ENCODE measurements at places on chromosomes 11 and 22.

DNA sequence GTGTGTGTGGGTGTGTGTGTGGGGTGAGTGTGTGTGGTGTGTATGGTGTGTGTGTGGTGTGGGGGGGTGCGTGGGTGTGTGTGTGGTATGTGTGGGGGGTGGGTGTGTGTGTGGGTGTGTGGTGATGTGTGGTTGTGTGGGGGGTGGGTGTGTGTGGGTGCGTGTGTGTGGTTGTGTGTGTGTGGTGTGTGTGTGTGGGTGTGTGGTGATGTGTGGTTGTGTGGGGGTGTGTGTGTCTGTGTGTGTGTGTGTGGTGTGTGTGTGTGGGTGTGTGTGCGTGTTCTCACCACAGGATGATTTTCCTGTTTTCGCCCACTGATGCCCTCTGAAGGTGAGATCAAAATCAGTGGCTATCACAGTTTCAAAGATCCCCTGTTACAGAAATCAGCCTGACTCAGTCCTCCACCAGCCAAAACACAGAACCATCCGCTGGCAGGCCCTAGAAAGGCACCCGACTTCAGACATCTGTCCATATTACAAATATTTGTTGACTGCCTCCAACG is 24.7 kb downstream of the CPT1A start:
- peak; percentile 9 for DNase-seq

DNA sequence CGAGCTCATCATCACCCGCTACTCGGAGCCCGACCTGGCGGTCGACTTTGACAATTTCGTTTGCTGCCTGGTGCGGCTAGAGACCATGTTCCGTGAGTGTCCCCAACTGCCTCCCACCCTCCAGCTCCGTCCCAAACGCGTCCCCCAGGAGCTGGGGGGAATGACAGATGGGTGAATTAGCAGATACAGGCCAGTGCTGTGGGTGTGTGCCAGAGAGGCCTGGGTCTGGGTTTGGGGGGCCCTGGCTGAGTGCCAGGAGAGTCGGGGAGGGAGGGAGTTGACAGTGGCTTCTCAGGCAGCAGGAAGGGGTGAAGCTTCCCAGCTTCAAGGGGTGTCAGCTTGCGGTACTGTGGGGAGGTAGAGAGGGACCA is 28.6 kb downstream of the CAPN1 start:
- DNase-seq = no peak

GRCh38 chr11:99920956-99921355 is 766.1 kb upstream of the ARHGAP42 start:
- DNase-seq = no peak

DNA sequence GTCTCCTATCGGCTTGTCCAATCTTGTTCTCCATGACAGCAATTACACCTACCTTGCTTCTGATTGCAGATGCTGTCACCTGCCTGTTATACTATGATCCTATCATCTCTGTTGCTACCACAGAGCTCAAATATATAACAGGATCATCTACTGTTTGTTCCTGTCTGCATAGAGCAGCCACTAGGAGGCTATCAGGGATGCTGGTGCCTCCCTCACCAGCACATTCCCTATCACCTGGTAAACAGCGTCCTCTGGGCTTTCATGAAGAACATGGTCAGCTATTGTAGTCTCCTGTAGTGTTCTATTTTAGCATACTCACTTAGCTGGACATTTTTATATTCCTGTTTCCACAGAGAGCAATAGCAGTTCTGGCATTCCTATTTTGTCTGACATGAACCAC is 87.8 kb upstream of the FAT3 start:
- DNase-seq = no peak

DNA sequence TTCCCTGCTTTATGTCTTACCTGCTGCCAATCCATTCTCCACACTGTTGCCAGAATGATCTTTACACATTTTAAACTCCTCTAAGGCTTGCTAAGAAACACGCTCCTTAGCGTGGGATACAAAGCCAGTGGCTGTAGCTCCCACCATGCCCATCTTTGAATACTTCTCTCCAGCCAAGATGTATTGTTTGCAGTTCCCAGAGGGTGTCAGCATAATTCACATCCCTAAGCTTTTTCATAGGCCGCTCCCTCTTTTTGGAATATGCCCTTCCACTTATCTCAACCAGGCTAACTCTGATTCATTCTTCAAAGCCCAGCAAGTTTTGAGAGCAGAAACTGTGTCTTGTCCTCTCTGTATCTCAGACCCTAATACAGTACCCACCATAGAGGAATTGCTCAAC is 8.1 kb upstream of the UPK2 start:
- no peak for DNase-seq

DNA sequence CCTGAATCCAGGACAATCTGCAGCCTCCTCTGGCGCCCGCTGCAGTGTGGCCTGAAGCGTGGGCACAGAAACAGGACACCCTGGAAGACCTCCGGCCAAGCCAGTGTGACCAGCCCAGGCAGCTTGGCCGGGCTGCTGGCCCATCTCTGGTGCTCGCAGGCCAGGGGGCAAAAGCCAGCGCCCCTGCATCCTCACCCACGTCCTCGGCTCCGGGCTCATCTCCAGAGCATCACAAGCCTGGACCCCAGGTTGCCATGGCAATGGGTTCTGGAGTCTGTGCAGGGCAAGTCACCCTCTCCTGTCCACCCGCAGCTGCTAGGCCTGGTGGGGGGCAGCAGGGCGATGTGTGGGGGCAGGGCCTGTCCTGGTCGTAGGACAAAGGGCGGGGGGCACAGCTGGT is 9.3 kb upstream of the PDGFB start:
- no peak for DNase-seq

GRCh38 chr11:64237484-64237951 is 3.1 kb downstream of the VEGFB start:
- DNase-seq = no peak

GRCh38 chr11:98260983-98261382 is 759.8 kb upstream of the CNTN5 start:
- DNase-seq = no peak

GRCh38 chr11:62536301-62536957 is 10.2 kb downstream of the AHNAK start:
- no peak for DNase-seq

- no peak for DNase-seq
Measured at GRCh38 chr11:121460941-121461514, 8.3 kb upstream of the SORL1-AS1 start.

GRCh38 chr11:35474688-35475087 is 50.7 kb downstream of the PAMR1 start:
- no peak for DNase-seq

DNA sequence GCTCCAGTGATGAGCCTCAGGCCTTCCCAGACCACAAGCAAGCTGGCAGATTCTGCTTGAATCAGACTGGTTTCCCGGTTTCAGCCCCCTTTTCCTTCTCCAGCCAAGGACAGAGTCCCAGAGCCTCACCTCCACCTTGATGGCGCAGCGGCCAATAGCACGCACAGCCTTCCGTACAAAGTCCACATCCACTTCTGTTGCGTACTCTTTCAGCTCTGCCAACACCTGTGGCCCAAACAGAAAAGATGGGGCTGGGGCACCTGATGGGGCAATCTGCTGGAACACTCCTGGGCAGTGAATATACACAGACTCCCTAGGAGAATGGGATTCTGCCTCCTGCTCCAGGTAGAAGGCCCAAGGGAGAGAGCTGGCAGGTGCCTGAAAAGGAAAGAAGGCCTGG is 35.5 kb upstream of the RASL10A start:
- DNase-seq = no peak

DNA sequence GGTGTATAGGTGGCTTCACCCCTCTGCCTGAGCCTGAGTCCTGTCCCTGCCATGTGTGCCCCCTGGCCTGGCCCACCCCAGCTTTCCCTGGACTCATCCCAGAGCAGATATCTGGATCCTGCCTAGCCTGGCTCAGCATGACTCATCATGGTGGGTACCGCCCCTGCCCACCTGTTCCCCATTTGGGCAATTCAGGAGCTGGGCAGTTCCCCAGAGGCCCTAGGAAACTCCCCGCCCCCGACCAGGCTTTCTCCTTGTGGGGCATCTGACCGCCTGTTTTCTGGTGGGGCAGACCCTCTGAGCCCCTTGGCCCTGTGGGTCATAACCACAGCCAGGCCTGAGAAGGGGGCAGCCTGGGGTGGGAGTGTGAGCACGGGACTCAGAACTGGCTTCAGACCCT is 4.4 kb downstream of the TSPO start:
- DNase-seq = no peak

- no peak for DNase-seq
Measured at GRCh38 chr11:131611322-131611721, 240.9 kb downstream of the NTM start.

DNA sequence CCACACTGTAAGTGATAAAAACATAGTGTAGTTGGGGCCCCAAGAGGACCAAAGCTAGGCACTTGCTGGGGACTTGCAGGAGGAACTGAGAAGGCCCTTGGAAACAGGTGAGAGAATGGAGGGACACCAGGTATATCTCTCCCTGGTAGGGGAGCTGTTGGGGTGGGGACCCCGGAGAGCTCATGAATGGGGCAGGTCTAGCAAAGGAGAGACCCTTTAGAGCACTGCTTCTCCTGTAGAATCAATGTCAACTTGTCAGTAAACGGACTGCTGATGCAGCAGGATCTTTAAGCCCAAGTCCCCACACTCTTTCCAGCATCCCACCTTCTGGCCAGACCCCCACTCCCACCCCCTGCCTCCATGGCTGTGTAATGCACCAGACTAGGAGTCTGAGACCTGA is 109.6 kb upstream of the THY1 start:
- DNase-seq = no peak

GRCh38 chr11:3216027-3216525 is 2.5 kb downstream of the MRGPRG start:
- no peak for DNase-seq

DNA sequence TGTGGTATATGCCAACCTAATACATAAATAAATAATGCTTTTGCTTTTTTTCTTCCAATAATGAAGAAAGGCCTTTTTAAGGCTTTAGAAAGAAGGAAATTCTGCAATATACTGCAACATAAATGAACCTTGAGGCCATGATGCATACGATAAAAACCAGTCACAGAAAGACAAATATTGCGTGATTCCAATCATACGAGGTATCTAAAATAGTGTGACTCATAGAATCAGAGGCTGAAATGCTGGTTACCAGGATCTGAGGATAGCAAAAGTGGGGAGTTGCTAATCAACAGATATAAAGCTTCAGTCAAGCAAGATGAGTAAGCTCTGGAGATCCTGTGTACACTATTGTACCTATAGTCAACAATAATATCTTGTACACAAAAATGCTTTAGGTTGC is 24.2 kb downstream of the MS4A6A start:
- no peak for DNase-seq

- no peak for DNase-seq
Measured at GRCh38 chr11:36688571-36689291, 90.7 kb upstream of the RAG2 start.

GRCh38 chr22:31603081-31603525 is 58.9 kb downstream of the PISD start:
- no peak for DNase-seq

- no peak for DNase-seq
Measured at GRCh38 chr22:33114565-33114964, 56.4 kb upstream of the SYN3 start.

GRCh38 chr11:111770581-111771134 is 4.5 kb upstream of the PPP2R1B start:
- no peak for DNase-seq

- DNase-seq = no peak
Measured at GRCh38 chr11:35933320-35933871, 10.5 kb upstream of the LDLRAD3 start.

DNA sequence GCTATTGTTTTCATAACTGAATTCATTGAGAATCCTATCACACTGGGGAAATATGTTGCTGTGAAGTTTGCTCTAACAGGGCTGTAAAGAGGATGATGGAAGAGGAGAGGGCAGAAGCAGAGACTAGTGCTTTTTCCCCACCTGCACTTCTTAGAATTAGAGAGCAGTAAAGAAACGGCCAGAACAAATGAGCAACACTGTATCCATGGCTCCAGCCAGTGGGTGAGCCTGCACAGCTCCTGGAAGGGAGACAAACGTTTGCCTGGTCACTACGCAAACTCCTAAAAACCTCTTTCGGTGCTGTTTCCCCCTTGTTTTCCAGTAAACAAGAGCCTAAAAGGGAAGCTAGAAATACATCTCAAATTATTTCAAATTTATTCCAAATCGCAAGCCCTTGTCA is 22.2 kb upstream of the OR10D3 start:
- DNase-seq = no peak

- DNase-seq = no peak
Measured at GRCh38 chr11:99327066-99327465, 306.3 kb downstream of the CNTN5 start.

- no peak for DNase-seq
Measured at GRCh38 chr11:14636119-14636518, 7.5 kb upstream of the PDE3B start.

DNA sequence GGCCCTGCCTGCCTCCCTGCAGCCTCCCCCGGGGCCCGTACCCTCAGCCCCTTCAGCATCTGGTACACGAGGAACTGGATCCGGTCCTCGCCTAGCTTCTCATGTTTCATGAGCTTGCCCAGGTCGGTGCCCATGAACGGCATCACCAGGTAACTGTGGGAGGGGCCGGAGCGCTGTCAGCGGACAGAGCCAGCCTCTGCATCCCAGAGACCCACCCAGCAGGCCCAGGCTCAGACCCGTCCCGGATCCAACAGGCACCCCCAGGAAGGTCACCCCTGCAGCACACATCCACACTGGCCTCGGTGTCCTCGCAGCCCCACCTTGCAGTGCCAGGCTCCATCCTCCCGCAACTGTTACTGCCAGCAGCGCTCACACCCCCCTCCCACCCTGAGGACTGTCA is 4.4 kb downstream of the MAPK12 start:
- DNase-seq = no peak

- DNase-seq = peak; percentile 37
Measured at GRCh38 chr22:38230108-38230825, 28.5 kb downstream of the MAFF start.

- no peak for DNase-seq
Measured at GRCh38 chr11:102223859-102224258, 93.4 kb upstream of the BIRC3 start.

DNA sequence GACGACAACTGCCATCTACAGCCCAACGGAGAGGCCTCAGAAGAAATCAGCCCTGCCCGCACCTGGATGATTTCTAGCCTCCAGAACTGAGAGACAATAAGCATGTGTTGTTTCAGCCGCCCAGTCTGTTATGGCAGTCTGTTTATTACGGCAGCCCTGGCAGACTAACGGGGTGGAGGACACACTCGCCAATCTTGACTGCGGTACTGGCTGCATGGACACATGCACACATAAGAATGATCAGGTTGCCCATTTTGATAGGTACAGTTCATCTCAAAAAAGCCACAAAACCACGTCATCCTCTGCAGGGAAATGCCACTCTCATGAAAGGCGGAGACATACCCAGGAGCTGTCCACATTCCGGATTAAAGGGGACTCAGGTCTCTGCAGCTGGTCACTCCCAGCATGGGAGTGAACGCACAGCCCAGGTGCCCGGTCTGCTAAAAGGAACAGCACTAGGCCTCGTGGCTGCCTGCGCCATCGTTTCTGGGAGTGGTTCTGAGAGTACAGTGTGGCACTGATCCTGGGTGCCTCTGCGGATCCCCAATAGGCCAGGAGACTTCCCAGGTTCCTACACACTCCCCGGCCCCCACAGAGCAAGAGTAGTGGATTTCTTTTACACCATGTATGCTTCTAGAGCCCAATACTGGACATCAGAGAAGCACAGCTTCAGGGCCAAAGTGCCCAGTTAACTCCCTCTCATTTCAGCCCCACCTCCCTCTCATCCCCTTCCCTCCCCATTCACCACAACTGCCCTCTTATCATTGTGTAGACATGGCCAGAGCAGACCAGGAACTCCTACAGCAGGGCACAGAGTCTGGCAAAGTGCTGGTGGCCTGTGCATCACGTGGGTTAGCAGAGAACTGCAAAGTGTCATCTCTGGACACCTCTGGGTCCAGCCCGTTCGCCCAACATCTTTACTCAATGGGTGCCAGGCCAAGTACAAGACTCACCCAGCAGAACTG is 11.7 kb upstream of the COMT start:
- no peak for DNase-seq

Data from T-cell (primary cell).